ENCODE measurements at places on chromosomes 6 and 20.

GRCh38 chr6:16322666-16323312 lies 84.4 kb downstream of the GMPR start:
- peak; percentile 90 for DNase-seq

DNA sequence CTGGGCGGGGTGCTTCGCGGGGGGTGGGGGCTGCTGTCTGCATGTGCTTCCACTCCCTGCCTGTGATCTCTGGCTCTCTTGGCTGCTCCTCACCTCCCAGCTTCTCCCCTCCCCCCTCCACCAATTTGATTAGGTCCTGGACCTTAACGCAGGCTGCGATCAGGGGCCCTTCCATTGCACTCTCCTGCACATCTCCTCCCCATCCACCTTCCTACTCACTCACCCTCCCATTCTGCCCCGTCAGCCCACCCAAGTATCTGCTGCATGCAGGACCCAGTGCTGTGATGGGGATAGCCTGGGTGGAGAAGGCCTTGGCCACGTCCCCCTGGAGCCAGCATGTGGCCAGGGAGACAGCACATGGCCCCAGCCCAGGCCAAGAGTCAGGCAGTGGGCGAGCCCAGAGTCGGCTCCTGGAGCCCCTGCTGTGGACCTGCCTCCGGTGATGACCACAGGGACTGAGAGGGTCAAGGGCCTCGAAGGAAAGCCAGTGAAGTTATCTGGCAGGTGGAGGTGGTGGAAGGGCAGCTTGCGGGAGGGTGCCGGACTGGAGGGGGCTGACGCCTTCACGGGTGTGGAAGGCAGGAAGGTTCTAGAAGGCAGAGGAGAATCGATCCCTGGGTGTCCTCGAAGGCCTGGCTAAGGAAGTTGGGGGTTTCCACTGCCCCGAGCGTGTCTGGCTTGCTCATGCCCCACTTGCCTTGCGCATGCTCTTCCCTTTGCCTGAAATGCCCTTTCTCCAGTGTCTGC lies 40.7 kb downstream of the SRC start:
- no peak for DNase-seq

- DNase-seq: no peak
These were observed 64.7 kb upstream of the MTHFD1L start for GRCh38 chr6:150800674-150801314.

DNA sequence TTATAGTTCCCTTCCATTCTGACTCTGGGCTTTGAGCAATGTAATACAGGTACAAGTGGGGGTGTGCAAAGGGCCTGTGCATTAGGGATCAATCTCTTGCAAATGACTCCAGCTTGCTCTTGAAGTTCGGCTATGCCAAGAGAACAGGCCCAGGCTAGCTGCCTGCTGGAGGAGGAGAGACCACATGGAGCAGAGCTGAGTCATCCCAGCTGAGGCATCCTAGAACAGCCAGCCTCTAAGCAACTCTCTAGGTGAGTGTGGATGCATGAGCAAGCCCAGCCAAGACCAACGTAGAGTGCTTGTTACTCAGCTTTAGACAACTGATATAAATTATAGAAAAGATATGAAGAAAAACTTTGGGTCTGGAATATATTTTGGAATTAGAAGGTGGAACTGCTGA lies 47.6 kb upstream of the RBM24 start:
- peak; percentile 11 for DNase-seq

- no peak for DNase-seq
These were observed 4.5 kb downstream of the POU5F1 start for GRCh38 chr6:31165986-31166385.

GRCh38 chr6:137631323-137631722 lies 137.1 kb upstream of the OLIG3 start:
- DNase-seq: no peak

DNA sequence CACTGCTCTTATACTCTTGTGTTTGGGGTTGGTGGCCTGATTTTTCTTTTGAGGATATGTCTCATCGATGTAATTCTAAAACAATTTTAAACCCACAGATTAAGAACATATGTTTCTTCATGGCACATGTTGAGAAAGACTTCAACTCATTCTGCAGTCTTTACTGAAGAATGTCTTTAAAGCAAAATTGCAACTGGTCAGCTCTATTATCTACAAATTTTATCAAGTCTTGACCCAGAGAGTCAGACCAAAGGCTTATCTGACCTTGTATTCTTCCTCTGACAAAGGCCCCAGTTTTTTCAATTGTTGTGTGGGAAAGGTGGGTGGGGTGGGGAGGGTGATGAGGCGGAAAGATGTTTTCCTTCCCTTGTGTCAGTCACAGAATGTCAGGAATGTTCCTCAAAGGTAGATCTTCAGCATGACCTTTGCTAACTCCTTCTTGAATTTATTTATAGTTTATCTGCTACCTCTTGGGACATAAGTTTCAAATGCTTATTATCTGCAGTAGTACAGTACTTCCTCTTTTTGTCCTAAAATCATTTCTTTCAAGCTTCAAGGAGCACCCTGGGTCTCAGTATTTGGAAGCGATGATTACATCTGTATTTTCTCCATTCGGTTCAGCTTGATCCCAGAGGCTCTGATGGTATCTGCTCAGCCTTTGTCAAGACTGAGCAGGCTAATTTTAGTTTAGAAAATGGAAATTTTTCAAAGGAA lies 63.2 kb upstream of the TIAM2 start:
- peak; percentile 22 for DNase-seq

GRCh38 chr6:72522735-72523141 lies 99.1 kb upstream of the KCNQ5 start:
- peak; percentile 39 for DNase-seq

- peak; percentile 42 for DNase-seq
These were observed 1.9 kb downstream of the L3MBTL3 start for GRCh38 chr6:130020073-130020906.

GRCh38 chr20:13800728-13801134 lies 15.9 kb downstream of the NDUFAF5 start:
- no peak for DNase-seq

GRCh38 chr6:46849361-46849690 lies 56.1 kb downstream of the MEP1A start:
- no peak for DNase-seq
